ENCODE measurements at places on chromosomes 2 and 18. TPM values are rescaled to one million over a fixed set of nuclear protein-coding genes. Genes with fewer than 3 reads are reported as not detected.

The ITPRID2 gene
- total RNA-seq = 60.2 TPM

The PLCD4 gene
- 0.27 TPM for total RNA-seq

The BCS1L gene
- total RNA-seq = 36.2 TPM

The KYNU gene
- 2.7 TPM for total RNA-seq

The PMAIP1 gene
- 73.9 TPM for total RNA-seq

The REG3A gene
- total RNA-seq = not detected

The SLC40A1 gene
- 7.5 TPM for total RNA-seq

The VAMP8 gene
- total RNA-seq = 42.3 TPM

The ABCG8 gene
- total RNA-seq = not detected

The NDUFB3 gene
- 59.0 TPM for total RNA-seq

The SCN7A gene
- total RNA-seq = 0.34 TPM

The FLACC1 gene
- 0.14 TPM for total RNA-seq

The LRRFIP1 gene
- total RNA-seq = 89.0 TPM

The C2orf15 gene
- 6.7 TPM for total RNA-seq

The ADAM23 gene
- 0.62 TPM for total RNA-seq

The LYG2 gene
- total RNA-seq = not detected

The TCF23 gene
- total RNA-seq = not detected

The DLX1 gene
- not detected for total RNA-seq

The IL36RN gene
- 0.04 TPM for total RNA-seq

The TDRD15 gene
- not detected for total RNA-seq

The ARL4C gene
- total RNA-seq = 115 TPM

The MROH2A gene
- not detected for total RNA-seq

The TFCP2L1 gene
- 5.9 TPM for total RNA-seq

The CCBE1 gene
- 1.1 TPM for total RNA-seq

The IL18RAP gene
- total RNA-seq = 0.07 TPM

The DYTN gene
- total RNA-seq = not detected

The ZC3H6 gene
- 6.6 TPM for total RNA-seq

The MRPL19 gene
- total RNA-seq = 64.2 TPM

The CDH7 gene
- total RNA-seq = not detected

The CYTIP gene
- 0.34 TPM for total RNA-seq

The RIT2 gene
- not detected for total RNA-seq

The STPG4 gene
- not detected for total RNA-seq

The RFTN2 gene
- under 0.01 TPM for total RNA-seq

The GPR35 gene
- total RNA-seq = 1.3 TPM

The CPO gene
- total RNA-seq = not detected

The UGT1A8 gene
- total RNA-seq = not detected

The PROM2 gene
- 3.4 TPM for total RNA-seq

The AQP12B gene
- not detected for total RNA-seq

The DYSF gene
- total RNA-seq = 42.8 TPM

The ALKAL2 gene
- 2.8 TPM for total RNA-seq

The SP140 gene
- total RNA-seq = 3.6 TPM

The RTP5 gene
- total RNA-seq = not detected

The EHBP1 gene
- 27.9 TPM for total RNA-seq

The B4GALT6 gene
- 28.7 TPM for total RNA-seq

The TMEM200C gene
- total RNA-seq = 4.9 TPM

The DNPEP gene
- 50.2 TPM for total RNA-seq

The PROKR1 gene
- total RNA-seq = not detected

The TMEM214 gene
- total RNA-seq = 36.1 TPM

The CRACDL gene
- 1.4 TPM for total RNA-seq

The EMX1 gene
- total RNA-seq = 1.7 TPM

Data from kidney epithelial cell (primary cell).